Choroid plexus epithelial cell (primary cell): ENCODE measurements at places on chromosomes 4 and X.

- DNase-seq, result peak; percentile 33
Measured at GRCh38 chrX:31872007-31872406, 800.2 kb upstream of the FTHL17 start.

GRCh38 chrX:33457102-33457501 lies 245.8 kb upstream of the DMD start:
- DNase-seq, result no peak

- DNase-seq, result no peak
Measured at GRCh38 chr4:83387012-83387411, 52.4 kb upstream of the HPSE start.

GRCh38 chrX:150573106-150573505 lies 4.7 kb downstream of the MTM1 start:
- DNase-seq, result no peak

DNA sequence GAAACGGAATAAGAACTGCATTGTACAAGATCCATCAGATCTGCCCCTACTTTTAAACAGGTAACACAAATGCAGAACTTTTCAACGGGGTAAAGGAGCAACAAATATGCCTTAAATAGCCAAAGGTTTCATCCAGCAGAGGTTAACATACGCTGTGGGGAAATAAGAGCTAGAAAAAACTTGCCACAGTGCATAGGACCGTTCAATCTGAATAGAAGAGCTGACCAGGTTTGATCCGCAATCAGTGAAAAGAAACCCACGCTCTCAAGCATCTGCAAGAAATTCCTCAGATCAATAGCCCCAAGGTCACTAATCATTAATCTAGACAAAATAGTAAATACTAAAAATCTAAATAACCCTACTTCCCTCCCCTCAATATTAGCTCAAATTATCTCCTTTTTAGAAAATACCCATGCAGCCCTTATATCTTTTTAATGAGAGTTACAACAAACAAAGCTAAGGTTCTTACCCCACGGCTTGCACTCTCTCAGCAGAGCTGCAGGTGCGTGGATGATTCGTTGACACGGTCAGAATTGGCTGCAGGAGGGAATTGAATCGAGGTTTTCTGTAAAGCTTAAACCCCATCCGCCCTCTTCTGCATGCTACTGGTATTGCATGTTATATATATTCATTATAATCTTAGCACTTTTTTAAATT lies at the start of gene TLR10:
Gene TLR10, minus strand, starts transcription at position 539 of the 657 bp plus-strand sequence. CDS start 7,400 bp downstream, outside the sequence.
- DNase-seq, result peak; percentile 73
